ENCODE measurements at places on chromosomes 5 and 9. TPM values are rescaled to one million over a fixed set of nuclear protein-coding genes. Genes with fewer than 3 reads are reported as not detected.

GRCh38 chr9:110214090-110214489, 6.1 kb upstream of the C9orf152 start:
- no peak for DNase-seq

DNA sequence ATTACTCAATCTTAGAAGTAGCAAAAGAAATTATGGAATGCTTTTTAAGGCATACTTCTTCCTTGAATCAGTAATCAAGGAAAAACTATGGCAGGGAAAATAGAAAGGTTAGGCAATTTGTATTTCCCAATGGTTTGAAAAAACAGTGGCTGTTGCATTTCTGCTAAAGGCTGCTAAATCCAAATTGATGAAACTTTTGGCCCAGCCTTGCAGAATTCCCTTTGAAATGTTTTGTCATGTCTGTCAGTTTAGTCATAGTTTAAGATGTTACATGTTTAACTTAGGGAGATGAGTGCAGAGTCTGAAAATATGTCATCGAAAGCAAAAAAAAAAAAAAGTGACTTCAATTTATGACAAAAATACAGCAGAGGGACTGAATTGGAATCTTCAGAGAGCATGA, 878.9 kb upstream of the WWC1 start:
- no peak for DNase-seq

DNA sequence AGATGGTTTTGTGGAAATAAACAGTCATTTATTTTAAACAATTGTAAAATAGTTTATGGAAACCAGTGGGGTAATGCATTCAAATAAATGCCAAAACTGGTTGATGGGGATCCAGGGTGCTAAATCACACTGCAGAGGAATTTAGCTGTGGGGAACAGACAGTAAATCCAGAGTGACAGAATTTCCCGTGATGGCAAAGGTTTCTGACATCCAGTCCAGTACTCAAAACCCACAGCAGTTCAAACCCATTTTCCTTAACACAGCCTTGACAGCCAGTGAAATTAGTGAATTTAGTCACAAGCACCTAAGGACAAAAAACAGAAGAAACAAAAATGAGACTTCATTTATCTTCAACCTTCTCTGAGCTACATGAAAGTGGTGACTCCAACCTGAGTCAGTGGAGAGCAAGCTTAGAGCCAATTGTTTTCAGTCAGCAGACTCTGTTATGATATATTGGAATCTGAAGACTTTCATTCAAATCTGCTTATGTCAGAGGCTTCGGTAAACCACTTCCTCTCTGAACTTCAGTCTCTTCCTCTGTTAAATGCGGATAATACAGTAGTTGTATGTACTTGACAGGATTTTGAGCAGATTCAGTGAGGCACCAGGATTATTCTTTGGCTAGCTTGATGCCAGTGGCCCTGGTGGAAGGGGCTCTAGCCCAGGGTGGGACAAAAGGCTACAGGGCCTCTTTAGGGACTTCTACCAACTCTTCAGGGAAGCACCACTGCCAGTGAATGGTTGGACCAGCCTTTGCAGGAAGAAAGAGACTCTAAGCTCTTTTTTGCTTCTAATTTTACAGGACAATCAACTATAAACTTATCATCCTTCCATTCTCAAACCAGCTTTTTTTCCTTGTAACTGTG, 185.3 kb downstream of the MAPKAP1 start:
- no peak for DNase-seq

The SPAG8 gene
- 5.7 TPM for total RNA-seq

Data from thoracic aorta (tissue), 2 donors.